ENCODE measurements at places on chromosomes 2 and 18.

GRCh38 chr2:121754851-121755236 lies 607 bp upstream of the TSN start:
- H3K27me3 ChIP-seq = no peaks in the 10 kb centered on the region
- DNase-seq = no peak
- no peak overlapping the region for H3K27ac ChIP-seq
- peak overlapping the region; percentile 92 for H3K4me3 ChIP-seq
- peaks cover 10% of the 10 kb centered on the region for H3K4me1 ChIP-seq

DNA sequence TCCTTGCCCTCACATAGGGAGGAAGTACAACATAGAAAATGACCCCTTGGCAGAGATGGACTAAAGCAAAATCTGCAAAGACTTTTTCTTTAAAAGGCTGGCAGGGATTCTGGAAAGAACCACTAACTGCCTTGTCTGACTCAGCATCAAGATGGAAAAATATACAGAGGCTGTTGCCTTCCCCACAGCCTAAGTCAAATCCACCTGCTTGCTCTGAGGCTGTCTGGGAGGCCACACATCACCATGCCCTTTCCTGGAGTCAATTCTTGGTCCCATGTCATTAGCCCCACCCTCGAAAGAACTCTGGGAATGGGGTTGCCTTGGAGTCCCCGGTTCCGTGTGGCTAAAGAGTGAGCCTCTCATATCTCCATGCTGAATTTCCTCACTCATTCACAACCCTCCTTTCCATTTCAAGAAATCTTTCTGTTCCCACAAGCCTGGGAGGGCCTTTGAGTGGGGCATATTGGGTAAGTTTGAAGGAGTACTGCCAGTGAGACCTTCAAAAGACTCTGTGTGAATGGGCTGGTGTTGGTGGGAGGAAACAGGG lies 39.4 kb downstream of the BMP10 start:
- H3K27ac ChIP-seq = peak overlapping the region; percentile 76
- peaks cover 41% of the 10 kb centered on the region for H3K4me1 ChIP-seq
- no peaks in the 10 kb centered on the region for H3K27me3 ChIP-seq

GRCh38 chr2:104703669-104704068 lies 150.2 kb upstream of the POU3F3 start:
- no peaks in the 10 kb centered on the region for H3K4me1 ChIP-seq
- no peaks in the 10 kb centered on the region for H3K27me3 ChIP-seq
- DNase-seq = no peak
- no peak overlapping the region for H3K27ac ChIP-seq
- no peaks in the 10 kb centered on the region for H3K36me3 ChIP-seq

DNA sequence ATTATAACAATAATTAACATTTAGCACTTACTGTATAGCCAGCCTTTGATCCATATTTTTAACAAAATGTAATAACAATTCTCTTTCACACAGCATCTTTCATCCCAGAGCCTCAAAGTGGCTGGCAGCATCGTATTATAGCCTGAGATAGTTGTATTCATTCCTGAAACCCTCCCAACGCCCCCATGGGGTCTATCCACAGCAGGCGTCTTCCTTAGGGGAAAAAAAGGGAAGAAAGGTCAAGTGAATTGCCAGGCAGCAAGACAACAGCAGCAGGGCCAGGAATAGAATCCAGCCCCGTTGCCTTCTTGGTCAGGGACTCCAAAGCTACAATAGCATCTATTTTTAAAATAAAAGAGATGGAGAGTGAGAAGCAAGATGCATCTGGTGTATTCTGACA lies 424.4 kb upstream of the ID2 start:
- H3K4me3 ChIP-seq = no peak overlapping the region
- no peak for DNase-seq
- H3K27me3 ChIP-seq = no peaks in the 10 kb centered on the region
- no peaks in the 10 kb centered on the region for H3K36me3 ChIP-seq

GRCh38 chr18:70029163-70029562 lies 81.5 kb upstream of the CD226 start:
- no peaks in the 10 kb centered on the region for H3K27me3 ChIP-seq
- no peaks in the 10 kb centered on the region for H3K4me1 ChIP-seq
- no peak overlapping the region for H3K4me3 ChIP-seq
- DNase-seq = no peak
- H3K27ac ChIP-seq = no peak overlapping the region

- H3K36me3 ChIP-seq = no peaks in the 10 kb centered on the region
- H3K4me3 ChIP-seq = no peak overlapping the region
- no peak for DNase-seq
Measured at GRCh38 chr2:235270956-235271355, 222.9 kb upstream of the AGAP1 start.

- H3K4me3 ChIP-seq = no peak overlapping the region
- no peak for DNase-seq
- H3K27me3 ChIP-seq = no peaks in the 10 kb centered on the region
- H3K36me3 ChIP-seq = no peaks in the 10 kb centered on the region
Measured at GRCh38 chr2:209773377-209773776, 1.7 kb downstream of the UNC80 start.

DNA sequence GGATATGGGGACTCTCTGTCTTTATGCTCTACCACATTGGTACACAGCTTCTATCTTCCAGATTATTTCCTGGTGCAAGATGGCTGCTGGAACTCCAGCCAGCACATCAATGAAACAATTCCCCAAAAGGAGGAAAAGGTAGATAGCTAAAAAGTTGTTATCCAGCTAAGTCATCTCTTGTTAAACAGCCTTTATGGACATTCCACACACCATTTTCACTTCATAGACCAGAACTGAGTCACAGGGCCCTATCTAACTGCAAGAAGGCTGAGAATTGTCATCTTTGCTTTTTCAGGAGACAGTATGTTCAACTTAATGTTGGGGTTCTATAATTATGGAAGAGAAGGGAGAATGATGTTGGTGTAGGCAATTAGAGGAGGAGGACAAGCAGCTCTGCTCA lies 133.3 kb upstream of the NOSTRIN start:
- no peak overlapping the region for H3K27ac ChIP-seq
- no peaks in the 10 kb centered on the region for H3K36me3 ChIP-seq
- H3K4me1 ChIP-seq = peaks cover 5% of the 10 kb centered on the region
- no peaks in the 10 kb centered on the region for H3K27me3 ChIP-seq
- DNase-seq = no peak

DNA sequence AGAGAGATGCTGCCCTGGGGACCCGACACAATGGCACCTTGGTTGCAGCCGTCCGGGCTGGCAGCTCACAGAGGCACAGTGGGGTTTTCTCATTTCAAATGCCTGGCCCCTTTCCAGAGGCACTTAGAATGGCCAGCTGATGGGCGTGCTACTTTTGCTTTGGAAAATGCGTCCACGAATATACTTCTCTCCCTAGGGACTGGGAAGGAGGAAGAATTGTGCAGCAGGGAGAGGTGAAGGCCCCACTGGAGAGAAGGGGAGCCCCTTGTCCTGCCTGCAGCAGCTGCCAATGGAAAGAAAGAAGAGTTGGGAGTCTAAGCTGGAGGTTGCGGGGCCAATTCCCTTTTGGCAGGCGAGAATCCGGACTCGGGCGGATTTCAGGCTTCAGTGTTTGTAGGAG lies 1.1 kb upstream of the MAL start:
- H3K36me3 ChIP-seq = no peaks in the 10 kb centered on the region
- DNase-seq = no peak
- no peaks in the 10 kb centered on the region for H3K27me3 ChIP-seq
- H3K4me3 ChIP-seq = no peak overlapping the region
- peaks cover 3% of the 10 kb centered on the region for H3K4me1 ChIP-seq

DNA sequence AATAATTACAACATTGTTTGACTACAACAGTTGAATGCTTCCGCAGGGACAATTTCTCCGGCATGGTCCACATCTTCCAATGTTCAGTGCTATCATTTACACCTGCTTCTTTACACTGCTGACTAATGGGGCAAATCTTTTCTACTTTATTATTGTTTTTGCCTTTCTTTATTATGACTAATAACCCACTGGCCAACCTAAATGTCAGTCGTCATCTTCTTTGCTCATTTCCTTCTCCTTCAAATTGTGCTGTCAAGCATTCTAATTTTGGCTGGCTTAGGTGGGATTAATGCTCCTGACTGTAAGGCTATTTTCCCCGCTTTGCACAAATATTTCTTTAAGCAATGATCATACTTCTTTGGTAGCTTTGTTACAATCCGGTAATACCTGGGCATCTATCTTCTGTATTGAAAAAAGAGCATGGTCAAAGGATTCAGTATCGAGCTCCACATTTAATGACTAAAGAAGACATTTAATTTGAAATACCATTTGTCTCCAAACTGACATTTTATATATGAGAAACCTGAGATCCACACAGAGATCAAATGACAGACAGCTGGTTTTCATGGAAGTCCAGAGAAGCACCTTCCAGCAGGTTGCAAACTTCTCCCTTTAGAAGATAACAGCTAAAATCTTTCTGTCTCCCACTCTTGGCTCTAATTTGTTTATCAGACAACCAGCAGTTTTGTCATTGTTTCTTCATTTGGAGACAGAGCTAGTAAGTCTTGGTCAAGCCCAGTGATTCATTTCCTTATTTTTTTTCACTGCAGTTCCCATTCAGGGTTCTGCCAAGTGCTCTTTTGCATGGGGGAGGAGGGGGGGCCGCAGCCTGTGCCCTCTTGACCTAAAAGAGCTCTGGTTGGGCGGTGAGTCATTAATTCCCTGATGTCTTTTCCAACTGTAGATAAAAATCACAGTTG lies 132.9 kb downstream of the SOCS6 start:
- peak; percentile 36 for DNase-seq
- H3K27ac ChIP-seq = no peak overlapping the region
- no peaks in the 10 kb centered on the region for H3K36me3 ChIP-seq
- H3K4me1 ChIP-seq = peaks cover 3% of the 10 kb centered on the region
- no peak overlapping the region for H3K4me3 ChIP-seq

DNA sequence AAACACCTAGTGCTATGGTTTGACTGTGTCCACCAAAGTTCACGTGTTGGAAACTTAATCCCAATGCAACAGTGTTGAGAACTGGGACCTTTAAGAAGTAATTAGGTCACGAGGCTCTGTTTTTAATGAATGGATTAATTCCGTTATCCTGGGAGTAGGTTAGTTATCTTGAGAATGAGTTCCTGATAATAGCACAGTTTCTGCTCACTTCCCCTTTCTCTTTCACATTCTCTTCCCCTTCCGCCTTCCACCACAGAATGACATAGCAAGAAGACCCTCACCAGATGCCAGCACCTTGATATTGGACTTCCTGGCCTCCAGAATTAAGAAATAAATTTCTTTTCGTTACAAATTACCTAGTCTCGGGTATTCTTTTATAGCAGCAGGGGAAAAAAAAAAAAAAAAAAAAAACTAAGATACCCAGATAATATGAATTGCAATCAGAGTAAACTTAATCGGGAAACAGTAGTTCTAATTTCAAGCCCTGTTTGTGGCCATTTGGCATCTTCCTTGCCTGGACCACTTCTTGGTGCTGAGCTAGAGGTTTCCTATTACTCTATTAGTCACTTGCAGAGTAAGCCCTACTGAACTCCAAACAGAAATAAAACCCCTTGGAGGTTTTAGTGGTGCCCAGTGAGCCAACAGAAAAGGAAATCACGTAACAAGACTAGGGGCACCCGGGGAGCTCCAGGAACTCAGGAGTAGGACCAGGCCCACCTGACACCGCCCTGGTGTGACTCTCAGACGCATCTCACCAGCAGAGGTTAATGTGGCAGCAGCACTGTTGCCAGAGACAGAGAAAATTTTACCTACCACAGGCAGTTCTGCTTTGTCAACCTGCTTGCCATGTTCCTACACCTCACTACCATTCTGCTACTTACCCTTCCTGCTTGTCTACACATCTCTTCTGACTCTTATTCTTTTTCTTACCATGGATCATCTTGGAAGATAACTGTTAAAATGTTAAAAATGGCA lies 147.6 kb upstream of the CAB39 start:
- no peaks in the 10 kb centered on the region for H3K27me3 ChIP-seq
- H3K4me1 ChIP-seq = no peaks in the 10 kb centered on the region
- no peak for DNase-seq
- H3K4me3 ChIP-seq = no peak overlapping the region
- H3K36me3 ChIP-seq = no peaks in the 10 kb centered on the region

DNA sequence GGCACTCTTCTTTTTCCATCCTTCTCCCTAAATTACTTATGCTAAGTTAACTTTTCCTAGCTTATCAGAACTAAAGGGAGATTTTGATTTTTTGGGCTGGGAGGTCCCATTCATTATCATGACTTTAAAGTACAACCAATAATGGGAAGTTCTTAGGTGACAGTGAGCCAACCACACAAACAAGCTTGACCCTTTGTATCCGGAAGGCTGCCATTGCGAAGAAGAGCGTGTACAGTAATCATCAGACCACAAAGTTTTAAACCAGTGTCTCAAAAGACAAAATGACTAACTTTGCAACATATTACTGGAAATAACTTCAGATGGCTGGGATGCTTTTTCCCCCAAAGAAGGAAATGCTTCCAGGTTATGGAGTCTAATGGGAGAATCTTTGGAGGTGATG lies 298.1 kb downstream of the TGIF1 start:
- H3K27me3 ChIP-seq = no peaks in the 10 kb centered on the region
- H3K4me1 ChIP-seq = no peaks in the 10 kb centered on the region
- DNase-seq = no peak

GRCh38 chr2:40480596-40480995 lies 28.7 kb upstream of the SLC8A1 start:
- no peaks in the 10 kb centered on the region for H3K27me3 ChIP-seq
- H3K4me1 ChIP-seq = no peaks in the 10 kb centered on the region
- no peak overlapping the region for H3K4me3 ChIP-seq
- no peaks in the 10 kb centered on the region for H3K36me3 ChIP-seq
- DNase-seq = no peak

GRCh38 chr2:64679673-64680425 lies 26.1 kb upstream of the SERTAD2 start:
- H3K27me3 ChIP-seq = no peaks in the 10 kb centered on the region
- peaks cover 4% of the 10 kb centered on the region for H3K4me1 ChIP-seq
- no peak overlapping the region for H3K4me3 ChIP-seq
- H3K27ac ChIP-seq = no peak overlapping the region
- no peak for DNase-seq
- H3K36me3 ChIP-seq = no peaks in the 10 kb centered on the region

GRCh38 chr2:10963155-10963554 lies 51.4 kb downstream of the KCNF1 start:
- H3K27ac ChIP-seq = no peak overlapping the region
- H3K27me3 ChIP-seq = no peaks in the 10 kb centered on the region
- DNase-seq = no peak

DNA sequence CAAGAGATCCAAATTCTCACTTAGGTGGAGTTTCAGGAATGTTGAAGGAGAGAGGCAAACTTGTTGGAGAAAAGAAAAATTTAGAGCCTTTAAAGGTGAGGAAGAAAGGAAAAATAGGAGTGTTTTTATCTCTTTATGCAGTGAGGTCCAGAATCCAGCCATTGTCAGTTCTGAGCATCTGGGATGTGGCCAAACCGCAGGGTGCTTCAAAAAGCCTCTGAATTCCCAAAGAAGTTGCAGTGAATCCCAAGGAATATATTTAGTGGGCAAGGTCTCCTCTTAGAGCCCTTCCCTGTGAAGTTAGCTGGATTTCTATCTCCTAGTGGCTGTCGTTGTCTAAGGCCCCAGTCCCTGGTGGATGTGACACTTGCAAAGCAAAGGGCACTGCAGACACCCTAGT lies 51.2 kb downstream of the MTCL1 start:
- no peak overlapping the region for H3K27ac ChIP-seq
- H3K4me1 ChIP-seq = no peaks in the 10 kb centered on the region
- DNase-seq = peak; percentile 8
- no peaks in the 10 kb centered on the region for H3K36me3 ChIP-seq
- no peaks in the 10 kb centered on the region for H3K27me3 ChIP-seq
- H3K4me3 ChIP-seq = no peak overlapping the region

- no peak overlapping the region for H3K4me3 ChIP-seq
- no peak for DNase-seq
- H3K27me3 ChIP-seq = no peaks in the 10 kb centered on the region
- H3K4me1 ChIP-seq = peaks cover 12% of the 10 kb centered on the region
Measured at GRCh38 chr2:68387408-68388350, 22.6 kb downstream of the PLEK start.
